ENCODE measurements at places on chromosomes 3 and 15. TPM values are rescaled to one million over a fixed set of nuclear protein-coding genes. Genes with fewer than 3 reads are reported as not detected.

- no peak for DNase-seq
- peaks cover 31% of the 10 kb centered on the region for H3K4me1 ChIP-seq
- H3K36me3 ChIP-seq, result no peaks in the 10 kb centered on the region
- no peaks in the 10 kb centered on the region for H3K27me3 ChIP-seq
- H3K4me3 ChIP-seq, result no peak overlapping the region
These were observed 88.7 kb upstream of the POMGNT2 start for GRCh38 chr3:43194490-43195114.

- no peak overlapping the region for H3K4me3 ChIP-seq
- H3K36me3 ChIP-seq, result no peaks in the 10 kb centered on the region
- H3K4me1 ChIP-seq, result no peaks in the 10 kb centered on the region
- no peaks in the 10 kb centered on the region for H3K27me3 ChIP-seq
These were observed 398.1 kb downstream of the NR2F2 start for GRCh38 chr15:96728591-96728990.

- H3K27me3 ChIP-seq, result no peaks in the 10 kb centered on the region
- no peak overlapping the region for H3K4me3 ChIP-seq
- no peak for DNase-seq
- H3K27ac ChIP-seq, result no peak overlapping the region
- H3K36me3 ChIP-seq, result no peaks in the 10 kb centered on the region
These were observed 33.7 kb downstream of the IDH3A start for GRCh38 chr15:78182821-78183220.

DNA sequence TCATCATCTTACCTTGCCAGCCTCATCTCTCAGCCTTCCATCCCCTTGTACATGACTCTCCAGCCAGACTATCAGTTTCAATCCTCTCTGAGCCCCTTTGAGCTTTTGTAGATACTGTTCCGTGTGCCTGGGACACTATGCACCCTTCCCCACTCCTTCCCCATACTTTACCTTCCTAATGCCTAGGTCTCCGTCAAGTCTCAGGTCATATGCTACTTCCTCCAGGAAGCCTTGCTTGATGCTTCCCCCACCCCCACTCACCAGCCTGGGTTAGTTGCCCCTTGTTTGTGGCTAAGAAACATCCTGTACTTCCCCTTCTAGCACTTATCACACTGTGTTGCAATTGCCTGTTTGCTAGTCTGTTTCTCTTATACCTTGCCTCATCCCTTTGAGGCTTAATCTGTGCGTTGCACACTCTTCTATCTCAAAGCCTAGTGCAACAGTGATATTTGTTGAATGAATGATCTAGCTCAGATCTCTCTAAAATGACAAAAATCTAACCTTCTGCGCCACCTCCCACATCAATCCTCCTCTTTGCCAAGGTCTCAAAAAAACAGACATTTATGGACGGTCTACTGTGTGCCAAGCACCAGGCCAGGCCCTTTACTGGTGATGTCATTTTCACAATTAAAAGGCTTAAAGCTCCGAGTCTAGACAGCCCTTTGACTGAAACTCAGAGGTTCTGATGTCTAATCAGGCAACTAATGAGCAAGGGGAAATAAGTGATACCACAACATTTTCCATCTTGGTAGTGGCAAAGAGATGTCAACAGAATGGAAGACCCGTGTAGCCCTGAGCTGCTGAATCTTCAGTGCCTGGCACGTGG, 6.5 kb upstream of the USP3 start:
- DNase-seq, result no peak
- H3K27ac ChIP-seq, result no peak overlapping the region
- no peaks in the 10 kb centered on the region for H3K36me3 ChIP-seq
- no peak overlapping the region for H3K4me3 ChIP-seq

DNA sequence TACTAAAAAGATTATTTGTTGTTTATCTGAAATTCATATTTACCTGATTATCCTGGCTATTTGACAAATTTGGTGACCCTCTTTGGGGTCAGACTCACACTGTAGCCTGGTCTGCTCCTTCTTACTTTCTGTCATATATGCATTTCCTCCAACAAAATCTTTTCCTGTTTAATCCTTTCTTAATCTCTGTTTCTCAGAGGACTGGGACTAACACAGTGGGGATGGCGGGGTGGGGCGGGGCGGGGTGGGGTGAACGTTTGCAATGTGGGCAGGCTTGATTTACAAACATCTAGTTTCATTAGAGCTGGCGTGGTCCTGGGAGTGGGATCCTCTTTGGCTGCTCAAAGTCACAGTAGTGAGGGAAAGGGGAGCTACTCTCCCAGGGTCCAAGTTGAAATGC, 35.3 kb upstream of the CDCP1 start:
- H3K27me3 ChIP-seq, result no peaks in the 10 kb centered on the region
- H3K4me1 ChIP-seq, result peaks cover 91% of the 10 kb centered on the region
- no peaks in the 10 kb centered on the region for H3K36me3 ChIP-seq
- no peak for DNase-seq
- H3K27ac ChIP-seq, result no peak overlapping the region

DNA sequence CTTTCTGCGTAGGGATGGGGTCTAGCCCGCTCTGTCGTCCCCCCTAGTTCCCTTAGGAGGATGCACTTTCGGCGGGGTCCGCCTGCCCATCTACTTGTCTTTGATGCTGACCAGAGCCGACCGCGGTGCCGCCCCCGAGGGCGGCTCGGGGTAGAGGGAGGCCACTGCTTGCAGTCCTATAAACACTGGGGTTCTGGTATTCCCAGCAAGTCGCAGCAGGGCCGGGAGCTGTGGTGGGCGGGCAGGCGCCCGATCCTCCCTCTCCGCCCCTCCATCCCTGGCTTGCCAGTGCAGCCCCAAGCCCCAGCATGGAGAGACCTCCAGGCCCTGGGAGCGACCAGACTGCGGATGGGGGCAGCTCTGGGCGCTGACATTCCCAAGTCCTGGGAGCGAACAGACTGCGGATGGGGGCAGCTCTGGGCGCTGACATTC, 830 bp downstream of the SEMA4B start:
- H3K36me3 ChIP-seq, result peaks cover 5% of the 10 kb centered on the region
- no peak for DNase-seq
- no peaks in the 10 kb centered on the region for H3K27me3 ChIP-seq
- no peak overlapping the region for H3K27ac ChIP-seq

GRCh38 chr3:14802381-14802731, 16.4 kb upstream of the FGD5 start:
- 0 out of 2 replicates have a peak, but pooled peaks cover 6% of the 10 kb centered on the region for H3K27me3 ChIP-seq
- no peaks in the 10 kb centered on the region for H3K36me3 ChIP-seq
- no peak overlapping the region for H3K4me3 ChIP-seq
- no peak for DNase-seq
- no peak overlapping the region for H3K27ac ChIP-seq

DNA sequence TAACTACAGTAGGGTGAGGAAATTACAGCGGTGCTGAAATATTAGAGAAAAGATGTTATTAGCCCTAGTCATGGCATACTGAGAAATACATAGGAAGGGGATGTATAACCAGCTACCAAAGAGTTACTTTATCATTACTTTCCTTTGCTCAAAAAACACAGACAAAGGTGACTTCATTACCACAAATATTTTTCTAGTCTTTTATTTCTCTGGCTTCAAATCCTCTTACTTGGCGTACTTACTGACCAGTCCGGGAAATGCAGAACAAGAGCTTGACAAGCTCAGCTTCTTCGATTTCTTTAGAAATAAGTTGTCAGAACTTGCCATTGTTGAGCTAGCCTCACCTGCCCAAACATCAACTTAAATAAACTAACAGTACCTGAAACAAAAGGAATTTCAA, 142.1 kb upstream of the TMCO5A start:
- H3K27ac ChIP-seq, result no peak overlapping the region
- H3K4me1 ChIP-seq, result peaks cover 3% of the 10 kb centered on the region
- no peak for DNase-seq
- H3K36me3 ChIP-seq, result no peaks in the 10 kb centered on the region
- no peak overlapping the region for H3K4me3 ChIP-seq

- H3K4me1 ChIP-seq, result peaks cover 28% of the 10 kb centered on the region
- no peak overlapping the region for H3K4me3 ChIP-seq
- H3K27me3 ChIP-seq, result no peaks in the 10 kb centered on the region
- DNase-seq, result no peak
These were observed 80.3 kb downstream of the BDH1 start for GRCh38 chr3:197475514-197475913.

Gene TTLL13
- total RNA-seq, result not detected

Gene GHSR
- not detected for total RNA-seq

Gene ANKRD34C
- total RNA-seq, result not detected

Gene SNX22
- total RNA-seq, result 0.05 TPM

Gene SUSD5
- total RNA-seq, result 14.1 TPM

Gene CCR8
- not detected for total RNA-seq

Gene FANCD2OS
- total RNA-seq, result not detected

Gene FBXL2
- 16.4 TPM for total RNA-seq

Gene CTDSPL
- total RNA-seq, result 42.4 TPM

Gene GATM
- not detected for total RNA-seq

Gene KLHL40
- not detected for total RNA-seq
